ENCODE measurements at places on chromosomes 6 and 20. TPM values are rescaled to one million over a fixed set of nuclear protein-coding genes. Genes with fewer than 3 reads are reported as not detected.

The CGA gene
- total RNA-seq = not detected

The C20orf144 gene
- total RNA-seq = 0.34 TPM

The TMEM170B gene
- 1.00 TPM for total RNA-seq

The MYLK2 gene
- total RNA-seq = under 0.01 TPM

The CST4 gene
- total RNA-seq = not detected

The LY6G6F gene
- total RNA-seq = not detected

The SNAP25 gene
- 2.4 TPM for total RNA-seq

The OR2B6 gene
- not detected for total RNA-seq

The OPN5 gene
- total RNA-seq = not detected

The MACROD2 gene
- total RNA-seq = 4.0 TPM

The PEX3 gene
- total RNA-seq = 18.2 TPM

The KLC4 gene
- 8.7 TPM for total RNA-seq

The PGC gene
- not detected for total RNA-seq

The SNAP91 gene
- not detected for total RNA-seq

The MUCL3 gene
- not detected for total RNA-seq

The HACE1 gene
- 10.7 TPM for total RNA-seq

The HTR1E gene
- not detected for total RNA-seq

The C6orf15 gene
- total RNA-seq = not detected

The ANKRD66 gene
- not detected for total RNA-seq

The ETV7 gene
- total RNA-seq = 2.5 TPM

The DOK5 gene
- total RNA-seq = 17.1 TPM

The OPRL1 gene
- 0.67 TPM for total RNA-seq

The C2 gene
- 3.7 TPM for total RNA-seq

The SLC44A4 gene
- not detected for total RNA-seq

The CD83 gene
- 13.4 TPM for total RNA-seq

The EPB41L1 gene
- total RNA-seq = 10.2 TPM

The RCAN2 gene
- not detected for total RNA-seq

The PIGU gene
- total RNA-seq = 20.2 TPM

The GATA5 gene
- not detected for total RNA-seq

The AGPAT4 gene
- 8.0 TPM for total RNA-seq

The TAGAP gene
- not detected for total RNA-seq

The BPI gene
- not detected for total RNA-seq

The SLC22A1 gene
- 0.33 TPM for total RNA-seq

The FOXA2 gene
- total RNA-seq = not detected

The MUC22 gene
- total RNA-seq = not detected

The NHLRC1 gene
- total RNA-seq = 4.2 TPM

The CENPW gene
- total RNA-seq = 11.0 TPM

The TMEM151B gene
- total RNA-seq = not detected

The CNKSR3 gene
- 4.8 TPM for total RNA-seq

The ATP6V1G2 gene
- 0.77 TPM for total RNA-seq

The TBPL1 gene
- 5.5 TPM for total RNA-seq

The ADGRF1 gene
- not detected for total RNA-seq

The TGM3 gene
- not detected for total RNA-seq

The HLA-G gene
- total RNA-seq = 1.7 TPM

The MMP24 gene
- total RNA-seq = 0.33 TPM

The TUBB2B gene
- 72.7 TPM for total RNA-seq

The CRIP3 gene
- 0.73 TPM for total RNA-seq

The PDSS2 gene
- 12.7 TPM for total RNA-seq

The AFDN gene
- 12.7 TPM for total RNA-seq

The PXMP4 gene
- 5.7 TPM for total RNA-seq

The LST1 gene
- not detected for total RNA-seq

The NKAIN4 gene
- 0.33 TPM for total RNA-seq

The HSPA1B gene
- total RNA-seq = 95.3 TPM
